Dermis blood vessel endothelial cell (primary cell): ENCODE measurements at places on chromosomes 5 and 9.
A peak's percentile ranks its signal among the peaks of the same experiment; 100 is the strongest.

DNA sequence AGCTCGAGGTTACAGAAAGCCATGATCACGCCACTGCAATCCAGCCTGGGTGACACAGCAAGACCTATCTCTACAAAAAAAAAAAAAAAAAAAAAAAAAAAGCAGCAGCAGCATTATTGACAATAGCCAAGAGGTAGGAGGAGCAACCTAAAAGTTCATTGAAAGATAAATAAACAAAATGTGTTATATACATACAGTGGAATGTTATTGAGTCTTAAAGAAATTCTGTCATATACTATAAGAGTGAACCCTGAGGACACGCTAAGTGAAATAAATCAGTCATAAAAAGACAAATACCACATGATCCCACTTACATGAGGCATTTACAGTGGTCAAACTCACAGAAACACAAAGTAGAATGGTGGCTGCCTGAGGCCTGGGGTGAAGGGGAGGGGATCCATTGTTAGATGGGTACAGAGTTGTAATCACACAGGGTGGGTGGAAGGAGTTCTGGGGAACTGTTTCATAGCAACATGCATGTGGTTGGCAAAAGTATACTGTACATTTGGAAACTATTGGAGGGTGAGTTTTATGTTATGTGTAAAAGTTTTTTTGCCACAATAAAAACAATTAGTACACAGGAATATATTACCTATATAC lies 77.2 kb downstream of the MLLT3 start:
- no peak for DNase-seq

DNA sequence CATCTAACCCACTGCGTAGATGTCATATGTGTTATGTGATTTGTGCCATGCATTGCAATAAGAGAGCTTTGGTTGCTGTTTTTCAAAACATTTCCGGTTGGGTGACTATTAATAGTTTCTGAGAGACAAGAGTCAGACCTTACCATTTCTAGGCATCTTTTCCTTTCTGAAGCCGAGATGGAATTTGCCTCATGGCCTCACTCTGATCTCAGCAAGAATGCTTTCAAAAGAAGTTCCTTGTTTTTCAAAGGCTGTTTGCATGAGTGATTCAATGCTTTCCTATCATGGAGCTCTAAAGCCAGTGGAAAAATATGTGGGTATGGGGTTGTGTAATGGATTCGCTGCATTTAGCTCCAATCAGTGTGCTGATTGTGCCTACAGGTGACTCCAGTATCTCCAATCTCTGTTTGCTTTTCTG lies 203.1 kb upstream of the PPP1R2B start:
- DNase-seq = no peak

- no peak for DNase-seq
Measured at GRCh38 chr9:27352457-27353165, 55.7 kb upstream of the EQTN start.

DNA sequence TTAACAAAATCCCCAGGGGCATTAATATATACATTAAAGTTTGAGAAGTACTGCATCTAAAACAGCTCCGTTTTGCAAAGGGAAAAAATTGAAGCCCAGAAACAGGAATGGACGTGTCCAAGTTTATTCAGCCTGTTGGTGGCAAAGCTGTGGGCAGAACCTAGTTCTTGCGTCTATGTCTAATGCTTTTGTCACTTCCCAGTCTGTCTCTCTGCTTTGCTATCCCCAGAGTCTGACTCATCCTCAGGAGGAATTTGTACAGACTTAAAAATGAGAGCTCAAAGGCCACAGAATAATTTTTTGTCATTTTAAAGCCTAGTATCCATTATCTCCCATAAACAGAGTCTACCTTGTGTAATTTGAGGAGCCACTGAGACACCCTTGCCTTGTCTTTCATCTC lies 330.9 kb upstream of the GRIA1 start:
- DNase-seq = no peak

DNA sequence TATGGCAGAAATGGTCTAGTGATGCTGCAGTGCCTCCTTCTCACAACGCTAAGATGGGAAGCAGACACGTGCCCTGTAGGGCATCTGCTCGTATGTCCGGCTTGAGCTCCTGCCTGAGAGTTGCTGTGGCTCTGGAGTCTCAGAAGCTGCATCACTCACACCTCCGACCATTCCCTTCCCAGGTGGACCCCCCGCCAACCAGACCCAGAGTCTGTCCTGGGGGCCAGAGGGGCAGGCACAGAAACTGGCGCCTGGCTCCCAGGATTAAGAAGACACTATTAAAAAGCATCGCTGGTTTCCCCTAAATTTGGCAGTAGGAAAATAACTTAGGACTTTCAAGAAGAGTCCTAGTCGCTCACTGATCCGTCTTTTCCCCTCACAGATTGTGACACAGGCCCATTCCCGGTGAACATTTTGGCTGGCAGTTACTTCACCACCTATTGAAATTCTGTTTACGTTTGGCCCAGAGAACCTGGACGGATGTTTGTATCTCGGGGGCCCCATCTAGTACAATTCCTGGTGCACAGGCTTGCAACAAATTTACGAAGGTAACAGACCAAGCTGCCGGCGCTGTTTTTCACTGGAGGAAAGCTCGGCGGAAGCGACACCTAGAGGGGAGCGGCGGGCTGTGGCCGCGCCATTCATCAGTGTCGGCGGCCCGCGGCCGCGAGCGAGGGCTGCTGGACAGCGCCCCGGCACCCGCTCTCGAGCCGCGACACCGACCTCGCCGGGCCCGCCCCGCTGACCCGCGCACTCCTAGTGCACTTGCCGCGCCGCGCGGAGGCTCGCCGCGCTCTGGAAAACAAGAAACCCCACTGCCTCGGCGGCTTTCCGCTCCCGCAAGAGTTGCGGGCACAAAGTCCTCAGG lies 1.6 kb downstream of the FSTL4 start:
- peak; percentile 69 for DNase-seq

DNA sequence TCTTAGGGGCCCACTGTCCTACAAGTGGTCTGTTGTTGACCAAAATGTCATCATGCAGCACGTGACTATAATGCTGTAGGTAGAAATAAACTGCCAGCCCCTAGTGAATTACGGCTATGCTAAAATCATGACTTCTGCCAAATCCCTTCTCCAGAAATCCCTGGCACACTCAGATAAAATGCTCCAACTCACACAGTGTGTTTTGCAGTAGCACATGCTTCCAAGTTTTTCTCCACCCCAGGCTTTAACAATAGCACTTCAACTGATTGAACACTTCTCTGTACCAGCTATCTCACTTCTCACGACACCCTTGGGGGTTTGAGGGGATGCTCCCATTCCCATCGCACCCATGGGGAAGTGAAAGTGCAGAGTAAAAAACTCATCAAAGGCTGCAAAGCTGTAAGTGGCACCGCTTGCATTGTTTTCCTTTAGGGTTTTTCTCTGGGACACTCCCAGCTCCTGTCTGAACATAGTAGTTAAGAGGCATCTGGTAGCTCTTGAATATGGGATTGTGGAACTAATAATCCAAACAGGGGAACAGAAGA lies 151.0 kb upstream of the SLC24A2 start:
- no peak for DNase-seq

- peak; percentile 63 for DNase-seq
Measured at GRCh38 chr5:15510831-15511230, 10.9 kb downstream of the FBXL7 start.

DNA sequence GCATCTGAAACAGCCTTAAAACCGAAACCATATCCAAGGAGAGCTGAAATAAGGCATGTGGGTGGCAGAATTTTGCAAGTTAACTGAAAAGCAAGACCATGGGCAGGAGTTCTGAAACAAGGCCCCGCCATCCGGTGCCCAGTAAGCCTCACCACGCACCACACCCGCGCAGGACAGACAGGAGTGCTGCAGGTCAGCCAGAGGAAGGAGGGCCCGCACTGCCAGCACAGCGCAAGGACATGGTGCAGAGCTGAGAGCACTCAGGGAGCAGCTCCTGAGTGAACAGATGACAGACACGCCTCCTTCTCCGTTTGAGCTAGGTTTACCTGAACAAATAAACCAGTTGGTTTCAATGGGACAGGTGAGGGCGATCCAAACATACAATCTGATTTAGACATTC lies 16.5 kb upstream of the ISCA1 start:
- DNase-seq = no peak

- DNase-seq = peak; percentile 89
Measured at GRCh38 chr5:61311836-61312808, 19.9 kb upstream of the ZSWIM6 start.

DNA sequence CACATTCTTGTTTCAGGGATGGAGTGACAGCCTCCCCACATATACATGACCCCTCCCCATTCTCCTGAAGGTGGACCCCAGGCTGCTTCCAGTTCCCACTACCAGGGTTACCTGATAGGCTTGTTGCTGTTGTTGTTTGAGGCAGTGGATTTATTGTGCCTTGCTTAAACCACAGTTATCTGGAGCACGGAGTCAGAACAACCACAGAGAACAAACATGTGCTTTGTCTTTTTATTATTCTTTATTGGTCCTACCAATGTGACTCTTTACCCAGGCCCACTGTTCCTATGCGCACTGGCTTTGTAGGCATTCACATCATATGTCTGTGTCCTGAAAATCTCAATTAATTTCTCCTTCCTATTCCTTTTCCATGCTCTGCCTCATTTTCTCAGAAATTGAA lies 41.2 kb upstream of the IPPK start:
- DNase-seq = no peak

DNA sequence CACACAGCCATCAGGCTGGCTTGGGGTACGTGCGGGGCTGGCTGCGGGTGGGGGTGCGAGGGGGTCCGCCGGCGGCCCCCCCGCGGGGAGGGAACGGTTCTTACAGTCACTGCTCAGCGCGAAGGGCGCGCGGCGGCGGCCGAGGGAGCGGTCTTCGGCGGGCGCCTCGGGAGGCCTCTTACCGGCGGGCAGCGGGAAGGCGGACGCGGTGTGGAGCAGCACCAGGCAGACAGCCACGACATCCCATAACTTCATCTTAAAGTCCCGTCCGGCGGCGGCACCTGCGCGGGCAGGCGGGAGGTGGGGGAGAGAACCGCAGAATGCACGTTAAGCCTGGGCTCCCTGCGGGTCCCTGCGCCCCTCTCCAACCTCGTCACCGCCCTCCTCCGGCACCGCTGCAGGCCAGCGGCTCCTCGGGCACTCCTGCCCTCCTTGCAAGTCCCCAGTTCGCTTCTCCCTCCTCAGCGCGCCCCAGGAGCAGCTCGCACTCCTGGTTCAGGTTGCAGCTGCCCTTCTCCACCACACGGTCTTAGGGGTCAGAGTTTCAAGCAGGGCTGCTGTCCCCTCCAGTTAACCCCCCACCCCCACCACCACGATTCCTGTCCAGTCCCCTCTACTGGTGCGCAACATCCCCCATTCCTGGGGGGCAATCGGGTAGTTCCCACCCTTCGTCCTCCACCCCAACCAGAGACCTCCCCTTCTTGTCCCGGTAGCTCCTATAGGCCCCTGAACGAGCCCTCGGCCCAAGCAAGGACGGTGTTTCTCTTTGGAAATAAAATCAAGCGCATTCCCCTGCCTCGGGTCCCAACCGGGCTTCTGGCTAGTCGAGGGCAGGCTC lies 5.1 kb downstream of the GDNF start:
- DNase-seq = peak; percentile 9

DNA sequence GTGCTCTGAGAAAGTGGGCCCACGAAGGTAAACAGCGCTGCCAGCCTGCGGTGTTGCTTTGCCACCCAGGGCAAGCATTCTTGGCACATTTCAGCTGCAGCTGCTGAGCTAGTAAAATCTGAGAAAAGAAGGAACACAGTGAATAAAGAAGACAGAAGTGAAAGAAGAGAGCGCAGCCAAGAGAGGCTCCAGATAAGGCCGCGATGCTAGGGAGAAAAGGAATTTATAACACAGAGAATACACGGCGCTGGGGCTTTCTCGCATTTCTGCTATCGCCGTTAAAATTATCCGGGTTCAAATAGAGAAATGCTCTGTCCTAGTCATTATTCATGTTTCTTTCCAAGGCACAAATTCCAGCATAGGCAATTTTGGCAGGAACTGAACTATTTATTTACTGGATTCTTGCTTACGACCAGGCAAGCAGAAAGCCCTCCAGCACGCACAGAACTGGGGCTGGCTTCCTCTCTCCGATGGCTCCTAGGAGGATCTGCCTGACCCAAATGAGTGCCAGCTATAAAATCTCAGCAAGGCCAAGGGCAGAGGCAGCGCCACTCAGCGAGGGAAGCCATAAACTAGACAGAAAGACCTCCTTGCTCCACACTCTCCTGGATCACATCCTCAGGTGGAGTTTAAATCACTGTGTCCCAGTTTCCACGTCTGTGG lies 111.2 kb downstream of the ATPSCKMT start:
- DNase-seq = no peak

- DNase-seq = no peak
Measured at GRCh38 chr9:93097511-93098201, 1.6 kb downstream of the CARD19 start.

DNA sequence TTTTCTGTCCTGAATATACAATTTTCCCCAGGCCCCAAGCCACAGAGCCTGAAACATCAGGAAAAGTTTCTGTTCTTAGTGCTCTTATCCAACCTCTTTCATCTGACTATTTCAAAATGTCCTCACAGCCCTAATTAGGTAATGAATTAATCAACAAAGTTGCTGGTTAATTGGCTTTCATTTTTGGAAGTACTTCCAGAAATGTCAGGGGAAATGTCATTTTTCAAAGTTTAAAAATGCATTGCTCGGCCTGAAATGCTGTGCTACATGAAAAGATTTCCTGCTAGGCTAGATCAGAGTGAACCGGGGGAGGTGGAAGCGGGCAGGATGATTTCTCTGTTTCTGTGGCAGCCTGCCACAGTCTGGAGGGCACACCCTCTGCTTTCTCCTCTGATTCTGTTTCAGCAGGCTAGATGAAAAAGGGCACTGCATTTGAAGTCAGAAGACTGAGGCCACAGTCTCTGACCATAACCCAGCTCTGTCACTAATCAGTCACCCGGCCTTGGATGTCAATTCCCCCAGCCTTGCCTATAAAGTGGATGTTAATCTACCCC lies 55.9 kb upstream of the BARX1 start:
- peak; percentile 6 for DNase-seq

DNA sequence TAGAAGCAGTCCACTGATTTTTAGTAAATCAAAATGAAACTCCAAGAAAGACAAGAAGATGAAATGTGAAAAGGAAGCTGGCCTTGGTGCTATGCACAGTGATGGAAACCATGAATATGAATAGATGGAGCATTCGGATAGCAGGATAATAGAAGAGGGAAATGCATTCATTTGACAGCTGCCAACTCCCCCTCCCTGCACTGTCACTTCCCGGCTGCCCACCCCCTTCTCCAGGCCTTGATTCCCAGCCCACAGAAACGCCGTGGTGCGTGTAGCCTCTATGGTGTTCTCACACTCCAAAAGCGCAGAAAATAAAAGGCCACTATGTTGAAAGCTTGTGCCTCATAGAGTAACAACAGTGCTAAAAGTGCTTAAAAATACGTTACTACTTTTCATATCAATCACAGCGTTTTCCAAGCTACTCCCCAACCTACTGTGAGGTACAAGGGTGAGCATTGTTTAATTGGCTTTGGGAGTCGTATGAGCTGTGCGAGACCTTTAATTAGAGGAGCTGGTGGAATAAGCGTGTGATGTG lies 26.1 kb upstream of the IFNK start:
- no peak for DNase-seq

DNA sequence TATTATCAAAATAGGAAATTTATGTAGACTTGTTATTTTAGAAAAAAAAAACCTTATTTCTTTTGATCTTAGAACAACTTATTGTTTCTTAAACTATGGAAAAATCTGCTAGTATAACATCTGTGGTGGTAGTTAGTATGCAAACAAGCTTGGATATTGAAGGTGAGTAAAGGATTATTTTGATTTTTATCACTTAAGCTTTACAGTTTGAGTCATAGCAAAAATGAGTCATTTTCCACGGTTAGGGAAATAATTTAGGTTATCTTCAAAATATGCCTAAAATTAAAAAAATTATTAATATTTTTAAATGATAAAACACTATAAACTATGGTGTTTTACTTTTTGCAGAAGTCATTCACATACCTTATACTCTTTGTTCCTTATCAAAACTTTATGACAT lies 107.2 kb upstream of the DHFR start:
- peak; percentile 8 for DNase-seq
